ENCODE measurements at places on chromosomes 5 and 9.

- DNase-seq = no peak
Observed at GRCh38 chr5:56088967-56089829, 94.4 kb upstream of the IL6ST start.

GRCh38 chr5:151202381-151203139 is 21.3 kb downstream of the CCDC69 start:
- no peak for DNase-seq

DNA sequence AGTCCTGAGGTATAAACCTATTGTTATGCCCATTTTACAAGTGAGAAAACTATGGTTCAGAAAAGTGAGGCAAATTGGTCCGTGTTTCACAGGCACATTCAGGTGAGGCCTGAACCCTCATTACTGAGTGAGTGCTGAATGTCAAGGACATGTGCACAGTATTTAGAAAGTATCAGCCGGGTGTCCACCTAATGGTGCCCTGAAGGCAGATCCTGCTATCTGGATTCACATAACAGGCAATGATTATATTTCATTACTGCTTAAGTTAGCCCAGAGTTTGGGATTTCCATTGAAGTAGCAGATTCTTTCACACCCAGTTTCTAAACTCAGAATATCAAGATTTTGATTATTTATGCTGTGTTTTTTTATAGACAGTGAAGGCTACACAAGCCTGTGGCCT is 142.7 kb downstream of the LHFPL2 start:
- no peak for DNase-seq

- DNase-seq = no peak
Observed at GRCh38 chr5:26236936-26237335, 801.5 kb downstream of the CDH9 start.

- no peak for DNase-seq
Observed at GRCh38 chr5:79378510-79379186, 135.3 kb downstream of the HOMER1 start.

DNA sequence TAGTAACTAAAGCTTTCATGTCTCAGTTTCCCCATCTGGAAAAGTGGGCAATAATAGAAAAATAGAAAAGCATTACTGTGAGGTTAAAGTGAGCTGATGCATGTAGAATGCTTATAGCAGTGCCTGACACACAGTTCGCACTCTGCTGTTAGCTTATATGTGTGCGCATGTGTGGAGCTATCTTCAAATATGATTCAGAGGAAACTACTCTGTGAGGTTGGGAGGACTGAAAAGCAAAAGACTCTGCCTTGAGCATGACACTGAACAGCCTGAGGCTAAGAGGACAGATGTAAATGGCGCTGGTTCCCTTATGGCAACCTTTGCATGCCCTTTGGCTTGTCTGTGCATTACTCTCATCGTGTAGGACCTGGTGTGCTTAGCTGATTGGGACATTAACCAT is 19.4 kb downstream of the NTRK2 start:
- DNase-seq = no peak

GRCh38 chr5:68725905-68726683 is 367.7 kb upstream of the SLC30A5 start:
- no peak for DNase-seq

GRCh38 chr9:128304136-128304970 is 17.9 kb downstream of the TRUB2 start:
- no peak for DNase-seq

DNA sequence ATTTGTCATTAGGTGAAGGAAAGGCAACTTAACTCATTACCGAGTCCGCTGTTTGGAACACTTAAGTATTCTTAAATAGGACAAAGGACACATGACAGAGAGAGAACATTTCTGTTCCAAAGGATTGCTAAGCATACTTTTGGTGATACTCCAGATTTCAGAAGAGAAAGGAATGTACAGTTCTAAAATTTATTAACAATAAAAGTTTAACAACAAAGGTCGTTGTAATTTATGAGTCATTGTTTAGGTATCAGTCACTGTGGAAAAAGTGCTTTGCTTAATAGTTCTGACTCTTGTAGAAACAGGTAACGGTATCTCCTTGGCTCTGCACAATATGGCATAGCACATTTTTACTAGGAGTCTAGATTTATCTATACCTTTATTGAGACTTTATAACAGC is 36.3 kb upstream of the PAM start:
- DNase-seq = no peak

Measured in mesothelial cell of epicardium (in vitro differentiated cells).